Right lobe of liver (tissue), 6 donors: ENCODE measurements at places on chromosomes 2 and 18. TPM values are rescaled to one million over a fixed set of nuclear protein-coding genes. Genes with fewer than 3 reads are reported as not detected.

GRCh38 chr2:174971868-174972781 lies 33.1 kb downstream of the CHN1 start:
- no peak for DNase-seq

- no peak for DNase-seq
Measured at GRCh38 chr18:70469916-70470315, 181.1 kb downstream of the SOCS6 start.

DNA sequence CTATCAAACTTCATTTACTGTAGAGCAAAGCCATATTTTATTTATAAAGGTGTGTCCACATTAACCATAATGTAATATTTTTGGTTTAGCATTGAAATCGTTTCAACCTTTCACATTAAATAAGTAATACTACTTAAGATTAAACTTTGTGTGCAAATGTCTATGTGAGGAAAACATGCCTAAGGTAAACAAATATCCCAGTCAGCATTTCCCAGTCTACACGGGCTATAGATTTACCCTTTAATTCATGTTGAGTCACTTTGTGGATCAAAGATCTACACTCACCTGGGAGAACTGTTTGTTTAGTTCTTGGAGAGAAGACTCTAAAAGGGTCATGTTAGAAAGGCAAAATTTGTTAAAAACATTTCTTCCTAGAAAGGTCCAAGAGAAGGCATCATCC lies 89.1 kb downstream of the ABCA12 start:
- no peak for DNase-seq

GRCh38 chr2:3122525-3122924 lies 255.1 kb downstream of the EIPR1 start:
- DNase-seq: no peak

GRCh38 chr18:62618735-62619134 lies 95.9 kb downstream of the ZCCHC2 start:
- DNase-seq: no peak

GRCh38 chr2:120502761-120503160 lies 156.8 kb downstream of the INHBB start:
- DNase-seq: no peak

- no peak for DNase-seq
Measured at GRCh38 chr2:237700512-237701032, 73.2 kb downstream of the LRRFIP1 start.

- no peak for DNase-seq
Measured at GRCh38 chr2:23585273-23586170, 200.5 kb downstream of the KLHL29 start.

- DNase-seq: no peak
Measured at GRCh38 chr2:62054029-62054791, 141.7 kb upstream of the B3GNT2 start.

DNA sequence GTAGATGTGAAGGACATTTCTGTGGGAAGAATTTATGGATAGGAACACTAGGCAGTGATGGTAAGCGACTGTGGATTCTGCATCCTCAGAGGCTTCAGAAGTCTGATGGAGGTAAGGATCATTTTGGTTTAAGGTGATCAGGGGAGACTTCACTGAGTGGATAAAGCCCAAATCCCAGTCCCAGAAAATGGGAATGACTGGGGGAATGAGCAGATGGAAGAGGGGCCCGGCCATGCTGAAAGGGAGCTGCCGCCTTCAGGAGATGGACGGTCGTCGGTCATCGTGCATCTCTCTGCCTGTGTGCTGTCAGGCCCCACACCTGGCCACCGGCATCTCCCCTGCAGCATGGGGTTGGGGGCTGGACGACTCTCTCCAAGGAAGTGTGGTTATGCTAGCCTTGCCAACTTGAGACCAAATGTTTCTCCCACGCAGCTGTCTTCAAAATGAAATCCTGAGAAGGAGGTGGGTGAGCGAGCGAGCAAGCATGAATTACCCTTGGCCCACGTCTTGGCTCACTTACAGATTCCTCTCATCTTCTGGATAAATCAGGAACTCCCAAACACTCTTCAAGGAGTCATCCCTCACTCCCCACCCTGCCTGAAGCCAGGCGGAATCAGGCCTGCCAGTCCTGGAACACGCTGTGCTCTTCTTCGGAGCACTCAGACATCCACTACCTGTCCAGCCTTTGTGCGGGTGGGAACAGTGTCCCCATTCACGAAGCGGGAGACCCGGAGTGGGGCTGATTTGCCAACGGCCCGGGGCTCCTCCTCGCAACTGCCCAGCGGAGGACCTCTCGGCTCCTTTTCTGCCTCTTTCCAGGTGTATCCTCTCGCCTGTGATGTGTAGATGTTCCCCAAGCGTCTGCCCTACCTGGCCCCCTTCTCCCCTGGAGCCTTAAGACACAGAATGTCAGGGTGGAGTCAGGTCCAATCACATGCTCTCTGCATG lies 85.6 kb downstream of the PRKCE start:
- DNase-seq: no peak

GRCh38 chr18:54829856-54830255 lies 1.6 kb downstream of the RAB27B start:
- DNase-seq: no peak

DNA sequence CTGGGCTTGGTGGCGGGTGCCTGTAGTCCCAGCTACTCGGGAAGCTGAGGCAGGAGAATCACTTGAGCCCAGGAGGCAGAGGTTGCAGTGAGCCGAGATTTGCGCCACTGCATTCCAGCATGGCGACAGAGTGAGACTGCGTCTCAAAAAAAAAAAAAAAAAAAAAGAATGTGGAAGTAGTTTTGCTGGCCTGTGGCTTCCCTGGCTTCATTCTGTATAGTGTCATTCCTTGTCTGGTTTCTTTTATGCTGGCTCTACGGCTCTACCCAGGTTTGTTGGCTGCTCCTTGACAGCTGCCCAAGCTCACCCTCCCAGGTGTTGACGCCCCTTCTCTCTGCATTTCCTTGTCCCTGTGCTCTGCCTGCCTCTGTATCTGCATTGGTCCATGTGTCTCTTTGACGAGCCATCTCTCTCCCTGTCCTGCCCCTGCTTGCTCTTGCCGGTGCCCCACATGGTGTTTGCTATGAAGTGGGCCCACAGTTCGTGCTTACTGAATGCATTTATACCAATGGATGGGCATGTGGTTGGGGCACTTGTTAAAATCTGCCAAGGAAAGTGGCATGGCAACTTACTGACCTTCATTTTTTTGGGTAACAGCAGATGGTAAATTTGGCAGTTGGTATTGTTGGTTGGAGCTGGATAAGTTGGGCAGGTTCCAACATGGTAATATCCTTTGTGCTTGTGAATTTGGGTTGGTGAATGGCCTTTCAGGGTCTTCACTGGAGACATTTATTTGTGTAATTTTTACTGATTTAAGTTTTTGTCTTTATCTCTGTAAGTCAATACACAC lies 113.9 kb downstream of the MAP4K4 start:
- no peak for DNase-seq

DNA sequence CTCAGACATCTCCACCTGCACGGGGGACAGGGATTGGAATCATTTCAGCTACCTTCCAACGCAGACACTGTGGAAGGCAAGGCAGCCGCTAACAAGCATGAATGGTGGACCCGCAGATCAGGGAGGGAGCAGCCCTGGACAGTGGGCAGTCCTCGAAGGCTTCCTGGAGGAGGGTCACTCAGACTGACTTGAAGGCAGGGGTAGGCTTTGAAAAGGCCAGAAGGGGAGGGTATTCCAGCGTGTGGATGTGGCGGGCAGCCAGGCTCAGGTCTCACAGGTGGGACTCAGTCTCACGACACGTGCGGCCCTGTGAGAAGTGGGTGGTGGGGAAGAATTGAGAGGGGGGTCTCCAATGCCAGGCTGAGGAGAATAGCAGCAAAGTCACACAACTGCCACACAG lies 29.9 kb downstream of the DYSF start:
- no peak for DNase-seq

- DNase-seq: no peak
Measured at GRCh38 chr2:38660282-38660681, 5.6 kb upstream of the GALM start.

- DNase-seq: peak; percentile 69
Measured at GRCh38 chr2:238284802-238285515, 3.5 kb downstream of the PER2 start.

DNA sequence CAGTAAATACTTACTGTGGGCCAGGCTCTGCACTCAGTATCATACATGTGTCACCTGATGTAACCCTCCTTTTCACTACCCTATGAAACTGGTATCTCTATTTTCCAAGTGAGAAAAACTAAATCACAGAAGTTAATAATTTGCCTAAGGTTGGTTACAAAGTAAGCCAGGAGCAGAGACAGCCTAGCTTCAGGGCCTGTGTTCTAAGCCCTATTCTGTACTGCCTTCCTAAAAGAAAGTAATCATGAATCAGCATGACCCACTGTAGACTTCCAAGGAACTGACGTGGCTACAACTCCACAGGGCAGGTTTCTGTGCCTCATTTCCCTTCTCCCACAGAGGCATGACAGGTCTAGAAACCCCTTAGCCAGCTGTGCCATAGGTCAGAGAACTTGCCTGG lies 14.3 kb downstream of the ZNF142 start:
- no peak for DNase-seq

DNA sequence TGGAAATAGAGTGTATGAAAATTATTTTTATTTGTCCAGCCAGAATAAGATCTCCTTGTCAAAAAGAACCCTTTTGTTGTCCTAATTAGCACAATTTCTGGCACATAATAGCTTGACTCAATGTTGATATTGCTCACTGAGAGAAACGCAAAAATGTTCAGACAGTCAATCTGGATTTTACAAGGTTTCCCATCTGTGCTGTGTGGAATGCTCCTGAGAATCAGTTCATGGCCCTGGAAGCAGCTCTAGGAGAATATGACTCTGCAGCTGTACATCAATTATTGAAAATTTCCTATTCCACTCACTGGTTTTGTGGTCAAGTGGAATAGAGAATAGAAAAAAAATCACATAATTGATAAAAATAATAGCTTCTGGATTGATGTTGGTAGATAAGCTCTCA lies 1582.9 kb upstream of the NXPH2 start:
- no peak for DNase-seq

- DNase-seq: no peak
Measured at GRCh38 chr2:62309465-62310091, 113.7 kb downstream of the B3GNT2 start.

DNA sequence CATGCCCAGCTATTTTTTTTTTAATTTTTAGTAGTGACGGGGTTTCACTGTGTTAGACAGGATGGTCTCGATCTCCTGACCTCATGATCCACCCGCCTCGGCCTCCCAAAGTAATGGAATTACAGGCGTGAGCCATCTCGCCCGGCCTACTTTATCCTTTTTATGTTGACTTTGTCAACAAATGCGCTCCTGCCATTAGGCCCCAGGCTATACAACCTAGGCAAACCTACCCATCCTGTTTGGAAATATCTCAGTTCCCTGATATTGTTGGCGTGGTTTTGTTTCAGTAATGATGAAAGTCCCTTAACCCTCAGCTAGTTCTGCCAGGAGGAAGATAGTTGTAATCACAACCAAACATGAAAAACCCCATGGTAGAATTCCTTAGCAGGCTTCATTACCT lies 249.4 kb upstream of the SOX11 start:
- DNase-seq: no peak

DNA sequence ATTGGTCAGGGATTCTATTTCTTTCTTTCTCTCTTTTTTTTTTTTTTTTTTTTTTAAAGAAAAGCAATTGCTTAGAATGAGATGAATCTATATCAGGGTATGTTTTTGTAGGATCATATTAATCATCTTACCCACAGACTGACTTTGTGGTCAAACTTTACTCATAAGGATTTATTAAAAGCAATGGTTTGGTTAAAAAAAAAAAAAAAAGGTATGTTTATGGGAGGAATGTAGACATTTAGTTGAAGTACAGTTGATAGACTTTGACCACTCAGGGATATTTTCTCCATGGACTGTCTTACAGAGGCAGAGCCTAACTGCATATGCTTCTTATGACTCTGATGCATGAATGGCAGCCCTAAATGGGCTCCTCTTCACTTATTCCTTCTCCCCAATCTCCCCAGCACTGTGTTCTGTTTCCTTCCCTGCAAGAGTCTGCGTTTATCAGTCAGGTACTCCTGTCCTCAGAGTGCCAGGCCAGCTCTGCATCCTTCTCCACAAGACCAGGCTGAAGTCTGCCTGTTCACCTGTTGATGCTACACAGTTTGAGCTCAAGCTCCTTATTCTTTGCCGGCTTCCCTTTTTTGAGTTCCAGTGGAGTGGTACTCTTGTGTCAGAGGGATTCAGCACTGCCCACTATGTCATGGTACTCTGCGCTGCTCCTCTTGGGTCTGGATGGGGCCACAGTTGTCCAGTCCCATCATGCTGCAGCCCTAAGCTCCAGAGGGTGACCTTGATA lies 24.3 kb downstream of the CRIM1 start:
- DNase-seq: no peak

The NPAS2 gene
- 22.8 TPM for total RNA-seq

The LHCGR gene
- not detected for total RNA-seq

The FZD7 gene
- total RNA-seq: 1.4 TPM

The ZSWIM2 gene
- not detected for total RNA-seq

The HSPE1 gene
- 168 TPM for total RNA-seq

The OTOF gene
- not detected for total RNA-seq

The UGT1A4 gene
- total RNA-seq: 433 TPM

The ARHGAP15 gene
- total RNA-seq: 3.3 TPM

The FAM124B gene
- 0.56 TPM for total RNA-seq

The ZNF396 gene
- total RNA-seq: 1.5 TPM

The HOXD9 gene
- not detected for total RNA-seq

The ABCG5 gene
- 63.5 TPM for total RNA-seq

The ALPG gene
- total RNA-seq: not detected

The ACVR1C gene
- total RNA-seq: 0.37 TPM

The ACMSD gene
- 124 TPM for total RNA-seq

The FOXD4L1 gene
- not detected for total RNA-seq

The FAM98A gene
- total RNA-seq: 25.6 TPM

The RGPD5 gene
- total RNA-seq: 7.1 TPM

The PID1 gene
- total RNA-seq: 88.4 TPM

The NPC1 gene
- total RNA-seq: 31.2 TPM

The KLHL29 gene
- total RNA-seq: 10.2 TPM
